ENCODE measurements at places on chromosomes 2 and 18.

DNA sequence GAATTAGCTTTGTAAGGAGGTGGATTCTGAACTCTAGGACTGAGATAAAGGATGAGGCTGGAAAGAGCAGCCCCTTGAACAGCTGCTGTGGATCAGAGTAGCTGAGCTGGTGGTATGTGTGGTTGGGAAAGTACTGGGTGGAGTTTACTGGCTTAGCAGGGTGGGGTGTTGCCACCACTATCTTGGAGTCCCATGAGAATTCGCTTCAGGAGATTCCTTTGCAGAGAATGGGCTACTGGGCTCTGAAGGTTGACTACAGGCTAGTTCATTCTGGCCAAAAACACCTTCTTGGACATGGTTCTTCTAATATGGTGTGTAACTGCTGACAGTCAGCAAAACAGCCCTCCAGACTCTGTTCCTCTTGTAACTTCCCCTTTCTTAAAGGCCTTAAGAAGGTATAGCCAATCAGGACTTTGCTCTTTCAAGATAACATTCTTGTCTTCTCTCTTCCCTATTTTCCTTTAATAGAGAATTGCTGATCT, 52.7 kb downstream of the TET3 start:
- peak; percentile 89 for DNase-seq

DNA sequence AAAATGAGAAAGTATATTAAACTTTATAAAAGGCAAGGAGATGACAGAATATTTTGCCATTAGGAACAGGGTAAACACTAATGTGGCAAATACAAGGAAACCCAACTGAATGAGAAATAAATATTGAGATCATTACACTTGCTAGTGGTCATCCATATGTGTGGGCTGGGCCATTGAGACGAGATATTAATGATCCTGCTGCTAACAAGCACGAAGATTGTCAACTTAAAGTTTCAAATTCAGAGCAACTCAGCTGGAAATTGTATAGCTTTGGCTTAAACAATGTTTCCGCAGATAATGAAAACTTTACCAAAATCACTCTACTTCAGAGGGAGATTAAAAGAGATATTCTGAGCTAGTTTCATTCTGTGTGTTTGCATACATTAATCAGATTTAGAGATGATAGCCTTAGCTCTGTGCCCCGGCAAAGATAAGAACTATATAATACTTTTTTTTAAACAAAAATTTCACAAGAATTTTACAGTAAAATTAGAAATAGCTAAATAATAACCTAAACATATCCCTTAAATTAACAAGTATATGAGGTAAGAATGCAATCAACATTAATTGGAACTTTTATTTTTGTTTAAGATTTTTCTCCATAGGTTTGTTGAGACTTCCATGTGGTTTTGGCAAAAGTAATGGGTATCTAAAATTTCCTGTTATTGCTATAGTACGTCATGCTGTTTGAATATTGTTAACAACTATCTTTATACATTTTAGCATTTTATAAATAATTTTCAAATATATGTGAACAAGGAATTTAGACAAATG, 40.0 kb downstream of the FN1 start:
- no peak for DNase-seq

DNA sequence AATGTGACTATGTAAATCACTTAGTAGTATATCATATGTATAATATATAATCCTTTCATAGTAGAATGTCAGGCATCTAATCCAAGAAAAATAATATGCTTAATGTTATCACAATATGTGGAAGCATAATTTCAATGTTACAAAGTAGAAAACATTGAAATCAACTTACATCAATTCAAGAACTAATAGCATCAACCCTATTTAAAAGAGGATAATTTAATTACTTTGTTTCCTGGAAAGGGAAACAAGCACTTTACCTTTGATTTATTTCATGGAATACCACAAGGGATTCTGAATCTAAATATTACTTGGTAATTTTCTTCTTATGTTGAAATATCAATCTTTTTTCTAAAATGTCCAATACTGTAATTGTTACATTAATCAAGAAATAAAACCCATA, 30.6 kb upstream of the SOCS6 start:
- no peak for DNase-seq

- DNase-seq = no peak
These were observed 25.6 kb downstream of the IKZF2 start for GRCh38 chr2:213125646-213126347.

- DNase-seq = peak; percentile 85
These were observed 22.9 kb downstream of the ZNF532 start for GRCh38 chr18:58887613-58887963.

DNA sequence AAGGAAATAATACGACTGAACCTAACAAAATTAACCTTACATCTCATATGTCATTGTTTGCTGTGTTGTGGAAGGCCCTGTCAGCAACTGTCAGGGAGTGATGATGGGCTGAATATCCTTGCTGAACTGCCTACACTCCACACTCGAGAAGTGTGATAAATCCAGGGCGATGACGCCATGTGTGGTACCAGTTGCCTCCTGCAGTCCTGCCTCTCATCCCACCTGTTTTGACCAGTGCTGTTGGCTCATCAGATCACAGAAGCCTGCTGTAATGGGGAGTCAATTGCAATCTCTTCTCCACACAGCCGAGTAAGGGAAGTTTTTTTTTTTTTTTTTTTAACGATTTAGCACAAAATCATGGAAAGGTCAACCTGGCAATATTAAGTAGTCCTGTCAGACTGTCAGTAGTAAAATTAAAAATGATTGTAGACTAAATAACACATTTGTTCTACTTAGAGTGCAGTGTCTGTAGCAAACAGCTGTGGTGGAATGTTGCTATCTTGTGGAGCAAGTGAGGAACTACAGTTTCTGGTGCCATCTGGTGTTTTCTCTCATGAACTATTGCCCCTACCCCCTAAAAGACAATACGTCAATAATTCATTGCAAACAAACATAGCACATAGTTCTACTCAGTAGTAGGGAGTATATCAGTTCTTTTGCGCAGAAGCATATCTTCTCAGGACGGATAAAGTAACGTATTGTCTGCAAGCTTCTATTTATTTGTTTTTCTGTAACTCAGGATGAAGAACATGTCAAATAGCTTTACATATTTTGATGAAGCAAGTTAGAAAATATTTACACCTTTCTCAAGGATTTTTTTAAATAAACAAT, 347.6 kb downstream of the CTNNA2 start:
- no peak for DNase-seq

- DNase-seq = no peak
These were observed 223.2 kb upstream of the PXDN start for GRCh38 chr2:1967242-1968208.

- DNase-seq = no peak
These were observed 197.4 kb downstream of the NBAS start for GRCh38 chr2:15363734-15364133.

DNA sequence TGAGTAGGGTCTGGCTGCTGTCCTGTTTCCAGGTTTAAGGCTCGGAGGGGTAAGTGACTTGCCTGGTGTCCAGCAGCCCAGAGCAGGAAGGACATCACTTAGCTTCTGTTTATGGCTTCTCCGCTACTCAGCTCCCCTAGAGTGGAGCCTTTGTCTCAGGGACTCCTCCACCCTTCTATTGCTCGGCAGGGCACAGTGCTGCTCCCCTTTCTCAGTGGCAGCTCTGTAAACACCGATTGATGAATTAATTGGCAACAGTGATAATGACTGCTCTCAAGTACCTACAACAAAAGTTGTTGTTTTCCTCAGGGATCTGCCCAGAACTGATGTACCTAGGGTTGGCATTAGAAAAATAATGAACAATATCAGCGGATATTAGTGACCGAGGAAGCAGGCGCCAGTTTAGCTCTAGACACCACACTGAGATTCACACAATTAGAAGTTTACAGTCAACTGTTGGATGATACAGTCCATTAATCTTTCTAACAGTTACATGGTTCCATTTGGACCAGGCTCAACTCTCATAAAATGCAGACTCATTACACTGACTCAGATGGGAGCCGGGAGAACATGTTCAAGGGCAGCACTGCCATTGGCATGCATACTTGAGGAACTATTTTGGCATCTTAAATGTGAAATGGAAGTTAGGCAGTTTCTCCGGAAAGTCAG, 265.7 kb downstream of the MTX2 start:
- DNase-seq = no peak

DNA sequence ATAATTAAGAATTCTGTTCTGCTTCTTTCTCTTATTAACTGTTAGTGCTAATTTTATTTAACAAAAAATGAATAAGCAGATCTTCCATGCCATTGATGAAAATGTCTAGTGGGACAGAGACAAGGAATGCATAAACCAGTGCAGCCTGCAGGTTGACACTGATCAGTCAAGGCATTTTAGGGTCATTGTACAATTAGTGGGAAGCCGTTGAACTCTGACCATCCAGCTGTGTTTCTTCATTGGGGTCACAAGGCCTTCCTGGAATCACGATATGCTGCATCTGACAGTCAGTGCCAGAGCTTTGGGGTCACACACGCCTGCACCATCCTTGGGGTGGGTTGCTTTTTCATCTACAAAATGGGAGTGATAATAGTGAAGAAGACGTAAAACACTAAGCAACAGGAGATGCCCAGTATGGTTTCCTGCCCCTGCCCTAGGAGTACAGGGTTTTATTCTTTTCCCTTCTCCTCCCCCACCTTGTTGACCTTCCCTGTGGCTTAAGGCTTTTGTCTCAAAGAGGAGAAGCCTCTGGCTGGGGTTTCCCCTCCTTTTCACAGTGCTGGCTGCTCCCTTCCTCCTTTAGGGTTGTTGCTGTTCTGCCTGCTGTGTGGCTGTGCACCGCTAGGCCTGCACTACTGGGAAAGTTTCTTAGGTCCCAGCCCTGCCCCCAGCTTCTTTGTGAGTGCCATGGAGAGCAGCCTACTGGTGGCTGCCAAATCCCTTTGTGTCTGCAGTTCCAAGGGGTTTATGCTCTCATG, 245.6 kb downstream of the TPGS2 start:
- DNase-seq = no peak

- DNase-seq = peak; percentile 84
These were observed 224.1 kb downstream of the PHLPP1 start for GRCh38 chr18:62939433-62939832.

GRCh38 chr2:120589771-120590608, 145.7 kb upstream of the GLI2 start:
- no peak for DNase-seq

All from suppressor macrophage treated with lipopolysaccharide for 4 hours (primary cell).